ENCODE measurements at places on chromosomes 13 and 19. TPM values are rescaled to one million over a fixed set of nuclear protein-coding genes. Genes with fewer than 3 reads are reported as not detected.

Gene ZNF480
- total RNA-seq = 8.1 TPM

Gene ZNF296
- total RNA-seq = 13.4 TPM

Gene PDX1
- total RNA-seq = not detected

Gene NKPD1
- not detected for total RNA-seq

Gene GRK1
- not detected for total RNA-seq

Gene RUBCNL
- total RNA-seq = not detected

Gene FAM124A
- total RNA-seq = 2.8 TPM

Gene C19orf67
- total RNA-seq = not detected

DNA sequence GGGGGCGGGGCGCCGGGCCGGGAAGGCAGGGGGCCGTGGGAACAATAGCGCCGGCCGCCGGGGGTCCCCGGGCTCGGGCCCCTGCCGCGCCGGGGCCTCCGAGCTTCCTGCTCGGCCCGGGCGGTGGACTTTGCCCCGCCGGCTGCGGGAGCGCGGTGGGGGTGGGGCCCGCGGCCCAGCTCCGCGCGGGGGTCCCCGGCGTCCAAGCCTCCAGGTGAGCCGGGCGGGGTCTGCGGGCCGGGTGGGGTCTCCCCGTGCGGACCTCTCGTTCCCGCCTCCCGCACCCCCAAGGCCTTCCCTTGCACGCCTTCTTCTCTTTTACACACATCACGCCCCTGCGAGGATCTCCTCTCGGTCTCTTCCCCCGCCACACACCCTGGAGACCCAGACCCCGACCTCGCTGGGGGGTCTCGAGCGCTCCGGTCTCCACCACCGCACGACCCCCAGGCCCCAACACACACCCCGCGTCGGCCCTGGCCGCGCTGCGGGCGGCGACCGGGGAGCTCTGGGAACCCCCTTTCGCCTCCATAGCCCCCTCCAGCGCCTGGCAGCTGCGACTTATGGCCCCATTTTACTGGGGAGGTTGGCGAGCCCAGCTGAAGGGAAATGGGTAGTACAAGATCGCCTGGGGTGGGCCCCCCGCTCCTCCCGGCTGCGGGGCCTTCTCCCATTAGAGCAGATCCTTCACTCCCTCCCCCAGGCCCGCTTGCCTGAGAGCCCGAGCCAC lies 711 bp downstream of the CAMSAP3 start:
- no peaks in the 10 kb centered on the region for H3K36me3 ChIP-seq
- peaks cover 77% of the 10 kb centered on the region for H3K27me3 ChIP-seq
- H3K4me3 ChIP-seq = peak overlapping the region; percentile 44
- peaks cover 28% of the 10 kb centered on the region for H3K4me1 ChIP-seq
- H3K27ac ChIP-seq = peak overlapping the region; percentile 71

- peaks cover 16% of the 10 kb centered on the region for H3K36me3 ChIP-seq
- DNase-seq = no peak
- H3K4me3 ChIP-seq = peak overlapping the region; percentile 98
- peak overlapping the region; percentile 97 for H3K27ac ChIP-seq
- H3K27me3 ChIP-seq = no peaks in the 10 kb centered on the region
These were observed 787 bp downstream of the ZNF580 start for GRCh38 chr19:55641426-55642152.

DNA sequence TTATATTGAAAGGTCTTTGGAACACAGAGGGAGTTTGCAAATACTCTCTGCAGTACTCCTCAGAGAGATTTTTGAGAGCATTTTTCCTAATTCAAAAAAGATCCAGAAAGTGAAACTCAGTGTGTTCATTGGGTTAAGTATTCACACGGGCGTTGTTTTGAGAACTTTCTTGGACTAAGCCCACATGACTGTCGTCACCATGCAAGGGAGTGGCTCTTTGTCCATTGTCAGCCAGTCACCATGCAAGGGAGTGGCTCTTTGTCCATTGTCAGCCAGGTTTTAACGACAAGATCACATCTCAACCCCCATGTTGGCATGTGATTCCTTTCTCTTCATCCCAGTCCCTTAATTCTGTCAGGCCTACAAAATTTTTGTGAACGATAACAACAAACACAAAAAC lies 81.2 kb upstream of the STK24 start:
- no peaks in the 10 kb centered on the region for H3K27me3 ChIP-seq
- DNase-seq = no peak
- H3K27ac ChIP-seq = no peak overlapping the region
- H3K4me1 ChIP-seq = peaks cover 5% of the 10 kb centered on the region

GRCh38 chr19:56142087-56142787 lies 1.1 kb downstream of the ZNF444 start:
- no peaks in the 10 kb centered on the region for H3K27me3 ChIP-seq
- DNase-seq = peak; percentile 88
- peak overlapping the region; percentile 59 for H3K4me3 ChIP-seq
- H3K36me3 ChIP-seq = peaks cover 6% of the 10 kb centered on the region
- H3K4me1 ChIP-seq = peaks cover 56% of the 10 kb centered on the region

DNA sequence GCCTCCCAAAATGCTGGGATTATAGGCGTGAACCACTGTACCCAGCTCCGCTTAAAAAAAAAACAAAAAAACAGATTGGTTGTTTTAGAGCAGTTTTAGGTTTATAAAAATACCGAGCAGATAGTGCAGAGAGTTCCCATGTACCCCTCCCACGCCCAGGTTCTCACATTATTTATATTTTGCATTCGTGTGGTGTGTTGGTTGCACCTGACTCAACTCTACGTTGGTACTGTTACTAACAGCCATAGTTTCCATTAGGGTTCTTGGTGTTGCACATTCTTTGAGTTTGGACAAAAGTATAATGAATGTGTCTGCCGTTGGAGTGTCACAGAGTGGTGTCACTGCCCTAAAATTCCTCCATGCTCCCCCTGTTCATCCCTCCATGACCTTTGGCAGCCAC lies 29.1 kb downstream of the MYO9B start:
- H3K27ac ChIP-seq = no peak overlapping the region
- H3K36me3 ChIP-seq = peaks cover 58% of the 10 kb centered on the region
- H3K4me3 ChIP-seq = no peak overlapping the region
- H3K4me1 ChIP-seq = peaks cover 42% of the 10 kb centered on the region

DNA sequence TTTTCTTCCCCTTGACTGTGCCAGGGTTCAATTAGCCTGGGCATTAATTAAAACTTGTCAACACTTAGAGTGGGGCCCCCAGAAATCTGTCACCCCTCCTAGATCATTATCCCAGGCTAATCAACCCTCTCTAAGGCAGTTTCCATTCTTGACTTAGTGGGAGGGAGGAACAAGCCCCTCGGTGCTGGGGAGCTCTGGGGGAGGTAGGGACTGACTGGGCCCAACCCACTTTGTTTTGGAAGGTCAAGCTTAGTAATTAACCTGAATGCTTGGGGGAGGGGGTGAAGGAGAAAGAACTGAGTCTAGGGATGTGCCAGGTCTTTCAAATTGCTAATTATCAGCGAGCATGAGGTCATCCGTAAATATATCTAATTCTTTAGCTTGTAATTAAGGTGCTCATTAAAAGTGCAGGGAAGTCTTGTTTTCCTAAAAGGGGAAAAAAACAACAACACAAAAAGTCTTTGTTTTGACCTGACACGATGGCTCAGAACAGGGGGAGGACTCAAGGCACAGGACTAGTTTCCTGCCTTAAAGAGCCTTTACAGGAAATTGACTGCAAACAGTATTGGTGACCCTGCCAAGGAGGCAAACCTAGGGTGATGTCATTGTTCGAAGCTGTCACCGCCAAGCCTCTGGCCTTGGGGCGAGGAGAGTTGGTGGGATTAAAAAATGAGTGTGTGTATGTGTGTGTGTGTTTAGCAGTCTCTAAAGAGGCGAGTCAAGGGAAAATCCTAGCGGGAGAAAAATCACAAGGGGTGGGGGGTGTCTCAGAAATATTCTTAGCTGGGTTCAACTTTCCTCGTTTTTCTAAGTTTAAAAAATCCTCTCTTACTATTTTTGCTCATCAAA lies 19.4 kb downstream of the ACTN4 start:
- peak overlapping the region; percentile 99 for H3K27ac ChIP-seq
- no peaks in the 10 kb centered on the region for H3K36me3 ChIP-seq
- no peak overlapping the region for H3K4me3 ChIP-seq
- no peaks in the 10 kb centered on the region for H3K27me3 ChIP-seq
- H3K4me1 ChIP-seq = peaks cover 100% of the 10 kb centered on the region

DNA sequence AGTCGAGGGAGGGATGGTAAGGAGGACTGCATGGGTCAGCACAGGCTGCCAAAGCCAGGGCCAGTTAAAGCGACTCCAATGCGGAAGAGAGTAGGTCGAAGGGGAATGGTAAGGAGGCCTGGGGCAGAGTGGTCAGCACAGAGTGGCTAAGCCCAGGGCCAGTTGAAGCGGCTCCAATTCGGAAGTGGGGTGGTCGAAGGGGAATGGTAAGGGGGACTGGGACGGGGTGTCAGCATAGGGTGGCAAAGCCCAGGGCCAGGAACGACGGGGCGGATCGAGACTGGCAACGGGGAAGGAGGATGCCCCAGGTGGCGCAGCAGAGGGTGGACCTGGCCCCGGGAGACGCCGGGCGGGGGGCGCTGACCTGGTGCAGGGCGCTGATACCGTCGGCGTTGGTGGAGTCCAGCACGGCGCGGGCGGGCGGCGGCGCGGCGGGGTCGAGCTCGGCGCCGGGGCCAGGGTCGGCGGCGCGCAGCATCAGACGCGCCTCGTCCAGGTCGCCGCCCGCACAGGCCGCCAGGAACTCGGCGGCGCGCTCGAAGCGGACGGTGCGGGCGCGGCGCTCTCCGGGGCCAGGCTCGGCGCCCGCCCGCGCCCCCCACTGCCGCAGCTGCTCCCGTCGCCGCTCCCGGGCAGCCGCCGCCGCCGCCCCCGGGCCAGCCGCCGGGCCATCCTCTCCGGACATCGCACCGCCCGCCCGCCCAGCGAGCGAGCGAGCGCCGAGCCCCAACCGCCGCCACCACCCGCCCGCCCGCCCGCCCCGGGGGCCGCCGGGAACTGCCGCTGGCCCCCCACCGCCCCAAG lies at the start of gene PPP1R12C:
TSS of gene PPP1R12C (minus strand) at position 779 of the 804 bp plus-strand sequence. CDS start at position 685, 94 bp downstream.
- H3K4me1 ChIP-seq = peaks cover 61% of the 10 kb centered on the region
- peak within 1 kb of the TSS; percentile 92 for H3K27ac ChIP-seq
- DNase-seq = no peak
- H3K4me3 ChIP-seq = peak within 1 kb of the TSS; percentile 86
- H3K27me3 ChIP-seq = no peaks in the 10 kb centered on the region

- H3K36me3 ChIP-seq = no peaks in the 10 kb centered on the region
- H3K4me3 ChIP-seq = no peak overlapping the region
- peak overlapping the region; percentile 1 for H3K27ac ChIP-seq
- no peaks in the 10 kb centered on the region for H3K27me3 ChIP-seq
- no peaks in the 10 kb centered on the region for H3K4me1 ChIP-seq
These were observed 32.9 kb upstream of the OXGR1 start for GRCh38 chr13:97027162-97027554.

GRCh38 chr13:103238441-103238840 lies 172.2 kb upstream of the SLC10A2 start:
- DNase-seq = no peak
- H3K36me3 ChIP-seq = no peaks in the 10 kb centered on the region
- no peaks in the 10 kb centered on the region for H3K27me3 ChIP-seq

DNA sequence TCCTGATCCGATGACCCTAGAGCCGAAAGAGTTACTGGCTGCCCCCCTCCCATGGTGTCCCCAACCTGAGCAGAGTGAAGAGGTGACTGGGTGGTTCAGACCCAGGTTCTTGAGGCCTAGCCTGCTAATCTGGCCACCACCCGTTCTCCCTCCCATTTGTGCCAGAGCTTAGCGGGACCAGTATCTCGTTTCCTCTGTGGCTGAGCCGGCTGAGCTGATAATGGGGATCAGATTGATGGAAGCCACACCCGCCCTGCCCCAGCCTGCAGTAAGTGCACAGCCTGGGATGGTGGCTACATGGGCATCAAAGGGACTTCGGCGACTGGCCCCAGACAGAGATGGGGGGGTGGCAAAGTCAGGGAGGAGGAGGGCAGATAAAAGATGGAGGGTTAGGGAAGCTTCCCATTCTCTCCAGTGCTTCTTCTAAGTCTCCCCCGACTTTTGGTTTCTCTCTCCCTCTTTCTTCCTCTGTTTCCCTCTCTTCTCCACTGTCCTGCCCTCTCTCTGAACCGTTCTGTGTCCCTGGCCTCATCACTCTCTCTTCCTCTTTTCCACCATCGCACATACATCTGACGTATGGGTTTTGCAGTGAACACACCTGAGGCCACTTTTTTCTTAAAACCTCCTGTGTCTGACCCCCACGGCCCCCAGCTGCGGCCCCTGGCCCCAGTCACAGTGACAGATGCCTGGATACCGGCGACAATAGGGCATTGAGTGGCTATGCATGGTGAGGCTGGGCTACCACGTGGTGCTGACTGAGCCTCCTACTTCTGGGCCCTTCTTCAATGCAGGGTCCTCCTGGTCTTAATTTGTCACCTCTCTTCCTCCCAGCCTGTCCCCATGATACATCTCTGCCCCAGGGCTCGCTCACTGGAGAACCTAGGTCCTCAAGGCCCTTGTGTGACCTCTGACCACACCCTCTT lies 2.4 kb downstream of the ELAVL3 start:
- H3K4me3 ChIP-seq = no peak overlapping the region
- H3K4me1 ChIP-seq = peaks cover 47% of the 10 kb centered on the region
- peaks cover 4% of the 10 kb centered on the region for H3K36me3 ChIP-seq
- H3K27ac ChIP-seq = no peak overlapping the region
- H3K27me3 ChIP-seq = peaks cover 43% of the 10 kb centered on the region
- peak; percentile 28 for DNase-seq

- H3K27me3 ChIP-seq = no peaks in the 10 kb centered on the region
- no peaks in the 10 kb centered on the region for H3K4me1 ChIP-seq
- H3K4me3 ChIP-seq = no peak overlapping the region
- H3K27ac ChIP-seq = no peak overlapping the region
- no peak for DNase-seq
These were observed 180.3 kb downstream of the SHISA2 start for GRCh38 chr13:25871389-25872125.

DNA sequence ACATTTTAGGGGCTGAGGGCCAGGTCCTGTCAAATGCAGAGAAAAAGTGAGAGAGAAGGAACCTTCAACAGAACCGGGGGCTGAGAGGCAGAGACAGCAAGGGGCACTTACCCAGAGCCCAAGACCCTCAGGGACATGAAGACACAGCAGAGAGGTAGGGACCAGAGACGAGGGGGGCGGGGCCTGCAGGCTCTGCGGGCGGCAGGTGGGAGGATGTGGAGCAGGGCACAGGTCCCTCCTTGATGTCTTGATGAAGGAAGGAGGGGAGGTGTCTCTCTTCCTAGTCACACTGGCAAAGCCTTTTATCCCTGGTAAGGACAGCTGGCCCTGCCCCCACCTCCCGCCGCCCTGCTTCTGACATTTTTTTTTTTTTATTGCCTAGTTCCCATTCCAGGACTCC lies at the start of gene KLK14:
TSS of gene KLK14 (minus strand) at position 277 of the 400 bp plus-strand sequence. CDS start at position 4, 273 bp downstream.
- H3K27me3 ChIP-seq = peaks cover 3% of the 10 kb centered on the region

Measured in stomach (tissue), 19 donors.